ENCODE measurements at places on chromosomes 1 and 21.

GRCh38 chr1:205279986-205280385, 41.6 kb downstream of the NUAK2 start:
- DNase-seq = no peak

- no peak for DNase-seq
These were observed 35.0 kb downstream of the CA6 start for GRCh38 chr1:8980656-8981055.

DNA sequence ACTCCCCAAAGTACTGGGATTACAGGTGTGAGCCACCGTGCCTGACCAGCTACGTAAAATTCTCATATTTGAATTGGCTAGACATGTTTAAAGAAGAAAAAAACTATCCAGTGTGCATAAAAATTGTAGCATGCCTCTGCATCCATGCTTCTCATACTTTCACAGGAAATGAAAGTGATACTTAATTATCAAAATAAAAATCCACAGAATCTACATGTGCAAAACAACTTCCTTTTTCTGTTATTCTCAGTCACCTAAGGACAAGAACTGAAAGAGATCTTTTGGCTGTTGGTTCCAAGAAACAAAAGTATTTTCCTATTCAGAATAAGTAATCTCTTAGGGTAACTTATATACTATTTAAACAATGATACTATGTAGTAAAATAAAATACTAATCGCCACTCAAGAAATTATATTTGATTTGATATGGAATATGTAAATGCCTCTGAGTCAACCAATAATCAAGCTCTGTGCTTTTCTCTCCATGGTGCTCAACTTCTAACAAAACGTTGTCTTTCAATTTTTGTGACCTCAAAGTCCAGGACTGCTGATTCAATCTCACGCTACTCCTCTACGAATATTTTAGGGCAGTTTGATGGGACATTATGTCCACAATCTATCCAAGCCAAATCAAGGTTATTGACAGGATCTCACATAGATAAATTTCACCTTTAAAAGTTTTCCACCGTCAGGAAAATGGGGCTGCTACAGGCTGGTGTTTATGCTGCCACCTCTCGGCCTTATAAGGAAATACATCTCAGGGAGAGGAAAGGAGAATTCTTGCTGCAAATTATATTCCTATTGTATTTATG, 102.7 kb downstream of the ZNF281 start:
- DNase-seq = peak; percentile 45

- DNase-seq = no peak
These were observed 96.9 kb upstream of the TARDBP start for GRCh38 chr1:10915594-10915993.

GRCh38 chr1:55334797-55335196, 119.6 kb upstream of the USP24 start:
- no peak for DNase-seq

- no peak for DNase-seq
These were observed 127.3 kb downstream of the HLCS start for GRCh38 chr21:36839123-36839522.

DNA sequence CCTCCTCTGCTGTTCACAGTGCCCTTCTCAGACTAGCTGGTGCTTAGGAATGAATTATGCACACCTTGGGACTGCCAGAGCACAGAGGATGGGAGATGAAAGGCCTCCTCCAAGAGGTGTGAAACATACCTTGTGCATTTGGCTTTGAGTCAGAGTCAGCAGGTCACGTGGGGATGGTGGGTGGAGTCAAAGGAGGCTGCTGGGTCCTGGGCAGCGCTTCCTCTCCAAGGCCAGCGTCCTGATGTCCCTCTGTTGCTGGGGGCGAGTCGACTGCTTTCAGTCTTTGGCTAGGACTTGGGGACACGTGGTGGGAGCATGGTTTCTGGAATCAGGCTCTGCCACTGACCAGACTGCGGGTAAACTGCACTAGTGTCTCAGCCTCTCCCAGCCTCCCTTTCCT, 91.2 kb downstream of the AJAP1 start:
- DNase-seq = no peak

DNA sequence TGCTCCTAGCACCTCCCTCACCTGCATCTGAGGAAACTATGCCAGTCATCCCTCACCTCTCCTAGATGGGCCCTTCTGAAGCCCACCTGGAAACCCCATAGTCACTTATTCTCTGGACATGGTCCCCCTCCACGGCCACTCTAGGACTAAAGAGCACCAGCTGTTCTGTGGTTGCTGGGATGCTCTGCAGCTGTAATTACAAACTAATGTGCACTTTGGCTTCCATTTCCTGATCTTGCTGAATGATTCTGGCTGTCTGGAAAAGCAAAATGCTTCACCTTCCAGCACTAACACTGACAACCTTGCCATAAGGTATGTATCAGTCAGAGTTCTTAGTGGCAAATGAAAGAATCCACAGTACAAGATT, 48.7 kb upstream of the PSEN2 start:
- peak; percentile 73 for DNase-seq

GRCh38 chr1:234611225-234611846, 1.4 kb upstream of the IRF2BP2 start:
- DNase-seq = no peak

DNA sequence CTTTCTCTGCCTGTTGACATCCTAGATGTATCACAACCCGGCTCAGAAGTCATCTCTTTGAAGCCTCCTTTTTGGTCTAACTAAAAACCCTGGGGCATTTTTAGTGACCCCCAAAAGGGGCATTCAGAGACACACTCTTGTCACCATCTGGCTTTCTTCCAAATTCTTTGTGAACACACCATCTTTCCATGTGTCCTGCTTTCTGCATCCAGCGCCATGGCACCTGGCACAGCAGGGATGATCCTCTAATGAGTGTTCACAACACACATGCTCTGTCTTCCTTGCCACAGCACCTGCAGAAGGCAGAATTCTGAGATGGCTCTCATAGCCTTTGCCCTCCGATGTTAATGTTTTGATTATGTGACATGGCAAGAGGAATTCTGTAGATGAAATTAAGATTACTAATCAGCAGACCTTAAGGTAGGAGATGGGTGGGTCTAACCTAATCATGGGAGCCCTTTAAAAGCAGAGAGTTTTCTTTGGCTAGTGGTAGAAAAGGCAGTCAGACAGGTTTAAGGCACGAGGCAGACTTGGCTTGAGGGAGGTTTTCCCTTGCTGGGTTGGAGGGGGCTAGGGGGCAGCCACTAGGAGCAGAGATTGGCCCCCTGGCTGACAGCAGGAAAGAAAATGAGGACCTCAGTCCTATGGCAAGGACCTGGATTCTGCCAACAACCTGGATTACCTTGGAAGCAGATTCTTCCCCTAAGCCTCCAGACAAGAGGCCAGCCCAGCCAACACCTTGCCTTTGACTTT, 4.9 kb upstream of the TMEM61 start:
- DNase-seq = peak; percentile 20

DNA sequence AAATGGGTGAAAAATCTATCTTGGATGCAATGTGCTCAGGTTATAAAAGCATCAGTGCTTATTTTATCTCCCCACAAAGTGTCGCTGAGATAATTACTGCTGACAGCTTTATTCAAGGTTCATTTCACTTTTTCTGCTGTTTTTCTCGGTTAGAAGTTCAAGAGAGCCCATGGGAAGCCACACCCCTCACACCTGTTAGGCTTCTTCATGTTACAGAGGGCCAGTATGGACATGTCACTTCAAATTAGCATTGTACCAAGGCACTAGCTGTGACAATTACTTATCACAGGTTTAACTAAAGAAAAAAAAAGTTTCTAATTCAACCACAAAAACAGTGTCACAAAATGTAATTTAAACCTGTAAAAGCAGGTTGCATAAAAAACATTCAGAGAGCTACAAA, 187.3 kb upstream of the DMRTA2 start:
- DNase-seq = no peak

DNA sequence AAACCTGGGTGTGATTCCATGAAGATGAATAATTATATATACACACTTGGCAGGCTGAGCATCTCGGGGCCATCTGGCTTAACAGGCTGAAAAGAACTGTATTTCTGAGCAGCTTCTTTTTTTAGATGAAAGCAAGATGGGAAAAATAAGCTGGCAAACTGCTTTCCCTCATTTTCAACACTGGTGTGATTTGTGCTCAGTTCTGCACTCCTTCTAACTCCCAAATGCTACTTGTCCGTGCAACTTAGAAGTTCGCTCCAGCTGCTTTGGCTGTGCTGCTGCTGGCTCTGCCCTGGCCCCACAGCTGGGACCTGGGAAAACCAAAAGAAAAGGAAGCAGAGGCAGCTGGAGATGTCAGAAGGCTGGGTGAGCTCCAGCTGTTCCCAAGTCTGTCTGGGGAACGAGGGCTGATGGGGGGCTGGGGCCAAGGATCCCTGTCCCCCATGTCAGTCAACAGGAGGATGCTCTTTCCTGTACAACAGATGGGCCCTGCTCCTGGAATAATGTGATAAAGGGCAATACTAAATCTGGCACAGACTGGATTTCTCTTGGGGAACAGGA, 44.9 kb downstream of the PAFAH2 start:
- DNase-seq = peak; percentile 94

GRCh38 chr1:162206749-162207635, 137.5 kb downstream of the NOS1AP start:
- DNase-seq = peak; percentile 90

- DNase-seq = peak; percentile 45
These were observed 13.3 kb downstream of the SCNN1D start for GRCh38 chr1:1293263-1294249.

DNA sequence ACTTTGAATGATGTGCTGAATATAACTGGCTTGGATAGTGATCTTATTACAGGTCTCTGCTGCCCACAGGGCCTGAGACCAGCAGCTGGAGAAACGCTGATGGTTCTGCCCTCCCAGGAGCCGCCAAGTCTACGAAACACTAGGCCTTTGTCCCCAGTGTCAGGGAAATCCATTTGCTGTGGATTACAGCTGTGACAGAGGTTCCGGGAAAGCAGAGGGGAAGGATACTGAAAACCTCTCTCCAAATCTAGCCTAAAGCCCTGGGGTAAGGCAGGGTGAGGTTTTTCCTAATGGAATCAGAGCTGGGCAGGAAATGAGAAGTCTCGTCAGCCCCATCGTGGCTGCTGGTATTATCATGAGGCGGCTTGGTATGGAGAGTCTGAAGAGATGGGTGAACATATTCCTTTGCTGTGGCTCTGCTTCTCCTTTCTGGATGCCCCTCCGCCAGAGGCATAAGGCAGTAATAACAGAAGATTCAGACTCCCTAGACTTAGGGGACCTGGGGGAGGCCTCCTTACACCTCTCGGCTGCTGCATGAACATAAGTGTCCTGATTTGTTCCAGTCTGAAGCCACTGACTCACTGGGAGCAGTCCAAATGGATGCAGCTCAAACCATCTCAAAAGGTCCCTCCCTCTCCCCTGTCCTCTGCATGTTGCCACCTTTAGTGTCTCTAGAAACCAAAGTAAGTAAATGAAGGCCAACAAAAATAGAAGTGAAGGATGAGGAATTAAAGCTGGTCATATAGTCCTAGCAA, 48.1 kb downstream of the PHC2 start:
- DNase-seq = no peak

DNA sequence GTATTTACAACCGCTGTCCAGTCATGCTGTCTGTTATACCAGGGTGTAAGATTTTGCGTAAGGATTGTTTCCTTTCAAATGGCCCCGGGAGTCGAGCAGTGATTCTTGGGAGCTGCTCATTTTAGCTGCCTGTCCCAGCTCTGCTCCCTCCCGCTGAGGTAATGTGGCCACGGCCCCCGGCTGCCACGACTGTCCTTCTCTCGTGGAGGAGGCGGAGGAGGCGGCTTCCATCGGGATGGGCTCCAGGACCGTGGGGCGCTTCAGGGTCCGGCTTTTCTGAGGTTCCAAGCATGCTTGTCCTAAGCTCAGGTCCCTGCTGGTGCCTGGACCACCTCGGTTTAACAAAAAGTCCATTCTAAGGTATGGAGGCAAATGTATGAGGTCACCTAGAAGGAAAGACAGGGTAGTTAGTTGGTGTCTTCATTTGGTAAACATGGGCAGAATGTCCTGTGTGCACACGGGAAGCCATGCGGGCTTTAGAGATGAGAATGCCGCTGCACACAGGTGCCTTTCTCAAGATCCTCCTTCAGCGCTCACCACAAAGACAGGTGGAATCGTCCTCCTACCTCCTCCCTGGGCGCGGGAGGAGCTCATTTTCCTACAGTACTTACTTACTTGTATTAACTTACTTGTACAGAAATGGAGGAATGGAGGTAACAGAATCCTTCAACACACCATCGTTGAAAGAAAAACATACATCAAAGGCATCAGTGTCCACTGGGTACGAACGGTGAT, 145.9 kb downstream of the PCP4 start:
- no peak for DNase-seq

DNA sequence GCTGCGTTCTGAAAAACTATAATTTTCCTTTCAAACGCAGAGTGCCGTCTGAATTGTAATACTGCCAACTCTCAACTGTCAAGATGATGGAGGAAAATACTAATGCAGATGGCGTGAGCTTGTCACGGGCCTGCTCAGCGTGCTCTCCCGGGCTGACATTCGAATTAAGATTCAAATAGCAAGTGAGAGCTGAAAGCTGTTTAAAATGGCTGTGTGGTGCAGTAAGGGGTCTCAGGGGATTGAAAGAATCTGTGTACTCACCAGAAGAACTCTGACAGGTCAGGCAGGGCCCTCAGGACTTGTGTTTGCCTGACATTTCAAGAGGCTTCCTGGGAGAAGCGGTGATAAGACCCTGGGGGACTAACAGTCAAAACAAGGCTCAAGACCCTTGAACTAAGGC, 33.1 kb downstream of the ZMYND12 start:
- DNase-seq = no peak

GRCh38 chr1:7524341-7525337, 246.5 kb upstream of the VAMP3 start:
- DNase-seq = no peak

DNA sequence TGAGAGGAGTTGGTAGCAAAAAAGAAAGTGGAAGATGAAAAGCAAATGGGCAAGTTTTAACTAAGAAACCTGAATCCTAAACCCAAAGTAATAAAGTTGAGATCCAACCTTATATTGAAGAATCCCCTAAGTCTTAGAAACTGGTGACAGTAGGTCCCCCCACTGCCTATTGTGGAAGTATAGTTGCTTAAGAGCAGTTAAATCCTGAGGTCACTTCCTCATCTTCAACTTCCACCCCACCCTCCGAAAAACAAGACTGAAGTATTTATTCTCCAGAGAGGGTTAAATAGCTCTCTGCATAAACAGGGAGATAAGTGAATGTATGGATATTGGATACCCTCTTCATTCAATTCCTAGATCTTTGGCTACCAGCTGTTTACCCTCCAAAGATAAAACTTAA, 3.3 kb upstream of the DSTYK start:
- no peak for DNase-seq

DNA sequence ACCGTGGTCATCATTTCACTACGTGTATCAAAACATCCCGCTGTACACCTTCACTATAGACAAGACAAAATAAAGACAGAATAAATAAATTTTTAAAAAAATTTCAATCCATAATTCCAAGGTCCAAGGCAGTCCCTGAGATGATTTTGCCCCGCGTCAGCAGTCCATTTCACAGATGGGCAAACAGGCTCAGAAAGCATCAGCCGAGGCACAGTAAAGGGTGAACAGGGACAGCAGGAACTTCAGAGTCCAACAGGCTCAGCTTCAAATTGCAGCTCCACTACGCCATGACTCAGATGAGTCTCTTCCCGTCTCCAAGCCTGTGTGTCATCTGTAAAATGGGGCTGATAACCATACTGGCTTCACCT, 15.0 kb downstream of the MATN1 start:
- DNase-seq = no peak

GRCh38 chr1:59046730-59047157, 250.2 kb upstream of the FGGY start:
- no peak for DNase-seq

All from lung (tissue), 17 donors.